GM12892 (cell line): ENCODE measurements at places on chromosomes 7 and 10.
A peak's percentile ranks its signal among the peaks of the same experiment; 100 is the strongest.

DNA sequence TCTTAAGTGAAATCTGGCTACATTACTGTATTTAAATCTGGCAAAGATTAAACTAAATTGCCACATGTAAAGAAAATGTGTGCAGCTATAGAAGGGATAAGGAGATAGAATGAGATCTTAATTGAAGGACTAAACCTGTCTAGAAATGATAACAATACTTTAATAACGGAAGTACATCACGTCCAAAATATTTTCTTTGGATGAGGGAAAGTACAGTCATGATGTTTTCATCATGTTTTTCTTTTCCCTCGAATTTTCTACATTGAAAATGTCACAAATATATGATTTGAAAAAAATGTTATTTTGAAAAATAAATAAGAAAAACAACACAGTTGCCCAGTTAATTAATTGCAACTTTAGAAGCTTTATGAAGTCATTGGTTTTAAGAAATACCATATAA is 143.9 kb downstream of the ETV1 start:
- DNase-seq: no peak

DNA sequence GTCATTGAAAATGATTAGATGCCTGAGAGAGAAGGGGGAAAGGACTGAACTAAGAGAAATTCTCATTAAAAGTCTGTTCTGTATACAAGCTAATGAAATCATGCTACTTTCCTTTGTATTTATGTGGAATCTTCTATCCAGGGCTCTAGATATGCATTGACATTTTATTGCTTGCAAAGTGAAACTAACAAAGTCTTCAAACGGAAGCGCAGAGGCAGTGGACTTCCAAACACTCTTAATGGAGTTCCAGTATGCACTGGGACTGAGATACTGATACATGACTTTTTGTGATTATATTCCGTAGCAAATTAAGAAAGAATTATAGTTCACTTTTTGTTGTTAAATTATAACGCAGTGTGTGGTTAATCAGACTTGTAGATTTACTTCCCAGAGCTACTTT is 166.8 kb upstream of the TBX20 start:
- DNase-seq: no peak

- DNase-seq: no peak
Measured at GRCh38 chr7:6316226-6316625, 43.8 kb upstream of the CYTH3 start.

- DNase-seq: no peak
Measured at GRCh38 chr7:157565981-157566630, 229.3 kb downstream of the DNAJB6 start.

GRCh38 chr10:33337326-33337957 is 3.0 kb upstream of the NRP1 start:
- no peak for DNase-seq

DNA sequence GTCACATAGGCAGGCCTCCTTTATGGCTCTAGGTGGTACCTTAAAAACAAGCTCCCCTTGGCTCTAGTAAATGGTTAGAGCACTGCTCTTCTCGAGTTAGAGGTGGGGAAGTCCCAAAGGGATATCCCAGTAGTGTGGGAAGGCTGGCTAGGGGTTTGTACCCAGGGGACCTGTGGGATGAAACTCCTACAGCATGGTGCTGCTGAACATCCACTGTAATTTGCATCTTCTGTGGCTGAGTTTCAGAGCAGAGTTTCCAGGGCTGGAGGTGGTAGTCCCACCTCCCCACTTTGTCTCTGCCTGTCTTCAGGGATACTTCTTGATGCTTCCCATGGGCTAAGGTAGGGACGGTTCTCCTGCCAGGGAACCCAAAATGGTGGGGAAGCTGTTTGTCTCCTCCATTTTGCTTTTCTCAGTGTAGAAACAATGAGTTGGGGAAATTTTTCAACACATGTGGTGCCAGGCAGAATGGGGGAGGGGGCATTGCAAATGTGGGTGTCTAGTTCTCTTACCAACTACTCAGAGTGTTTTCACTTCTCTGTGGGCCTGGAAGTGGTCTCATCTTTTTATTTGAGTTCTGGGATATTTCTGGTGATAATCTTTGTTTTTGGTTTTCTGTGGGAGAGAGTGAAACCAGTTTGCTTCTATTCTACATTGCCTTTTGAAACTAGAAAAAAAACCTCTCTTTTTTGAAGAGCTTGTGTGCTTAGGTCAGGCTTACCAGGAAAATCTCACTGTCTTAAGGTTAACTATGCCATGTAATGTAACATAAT is 36.3 kb downstream of the SCART1 start:
- no peak for DNase-seq

GRCh38 chr7:28478656-28479055 is 66.3 kb downstream of the CREB5 start:
- no peak for DNase-seq

- DNase-seq: no peak
Measured at GRCh38 chr10:130109796-130110245, 809 bp downstream of the C10orf143 start.

DNA sequence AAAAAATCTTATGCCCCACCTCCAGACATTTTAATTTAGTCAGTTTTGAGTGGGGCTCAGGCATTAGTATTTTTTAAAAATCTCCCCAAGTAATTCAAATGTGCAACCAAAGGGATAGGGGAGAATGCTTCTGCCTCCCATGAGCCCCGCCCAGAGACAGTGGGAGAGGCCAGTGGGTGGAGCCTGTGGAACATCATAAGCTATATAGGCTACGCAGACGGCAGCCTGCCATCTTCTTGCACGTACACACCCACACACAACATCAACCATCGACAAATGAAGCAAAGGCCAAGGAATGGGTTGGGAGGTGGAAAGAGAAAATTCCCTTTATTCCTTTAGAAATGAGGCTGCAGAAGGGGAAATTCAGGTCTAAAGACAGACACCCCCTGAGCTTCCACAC is 25.2 kb downstream of the CREB3L2 start:
- no peak for DNase-seq

DNA sequence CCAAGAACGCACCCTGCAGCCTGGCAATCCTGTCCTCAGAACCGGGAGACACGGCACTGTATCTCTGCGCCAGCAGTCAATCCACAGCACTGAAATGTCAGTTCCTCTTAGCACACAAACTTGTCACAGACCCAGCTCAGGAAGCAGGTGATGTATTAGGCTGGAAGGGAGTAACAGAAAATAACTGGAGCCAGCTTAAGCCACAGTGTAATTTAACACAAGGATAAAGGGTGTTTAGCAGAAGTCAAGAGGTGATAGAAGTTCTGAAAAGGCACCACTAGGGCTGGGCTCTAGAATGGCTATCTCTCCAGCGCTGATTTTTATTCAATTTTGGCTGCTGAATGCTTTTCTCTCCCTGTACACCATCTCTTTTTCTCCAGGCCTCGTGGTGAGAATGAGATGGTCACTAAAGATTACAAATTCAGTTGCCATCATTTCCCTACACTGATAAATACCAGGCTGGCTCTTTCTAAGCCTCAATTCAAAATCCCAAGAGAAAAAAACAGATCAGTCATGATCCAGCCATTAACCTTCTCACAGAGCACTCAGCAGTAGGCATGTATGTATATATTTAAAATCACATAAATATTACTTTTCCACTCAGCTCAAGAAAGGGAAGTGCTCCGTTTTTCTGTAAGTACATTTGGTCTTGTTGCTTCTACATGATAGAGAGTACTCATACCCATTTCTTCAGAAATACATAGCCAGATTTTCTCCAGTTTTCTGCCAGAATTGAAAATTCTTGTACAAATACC is 102.7 kb upstream of the PRSS1 start:
- no peak for DNase-seq

DNA sequence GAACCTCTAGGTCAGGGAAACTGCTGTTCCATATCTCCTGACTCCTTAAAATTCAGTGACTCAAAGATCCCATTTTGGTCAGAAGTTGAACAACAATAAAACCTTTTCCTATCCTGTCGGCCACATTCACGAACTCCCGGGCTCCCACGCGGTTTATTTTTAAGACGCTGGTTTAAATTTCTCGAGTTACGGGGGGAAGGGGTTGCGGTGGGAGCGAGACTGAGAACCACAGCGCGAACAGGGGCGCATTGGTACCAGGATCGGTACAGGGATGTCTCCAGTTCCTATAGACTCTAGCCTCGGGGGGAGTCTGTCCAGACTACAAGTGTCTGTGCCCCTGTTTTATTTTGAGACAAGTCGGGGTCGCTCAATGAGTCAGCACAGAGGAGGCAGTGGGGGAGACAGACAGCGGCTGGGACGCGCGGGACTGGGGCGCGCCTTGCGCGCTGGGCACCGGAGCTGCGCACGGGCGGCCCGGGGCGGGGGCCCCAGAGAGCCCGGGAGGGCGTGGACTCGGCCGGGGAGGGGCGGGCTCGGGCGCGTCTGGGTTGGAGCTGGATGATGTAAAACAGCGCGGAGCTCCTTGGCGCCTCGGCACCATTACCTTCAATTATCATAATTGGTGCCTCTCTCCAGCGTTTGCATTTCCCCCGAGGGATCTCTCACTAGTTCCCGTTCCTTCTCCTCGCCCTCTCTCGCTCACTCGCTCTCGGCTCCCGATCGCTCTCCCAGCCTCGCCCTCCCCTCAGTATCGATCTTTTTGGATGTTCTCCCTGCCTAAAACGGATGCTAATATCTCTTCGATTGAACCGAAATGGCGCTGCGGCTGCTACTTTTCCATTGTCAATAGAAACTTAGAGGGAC is 8.7 kb upstream of the BAMBI start:
- no peak for DNase-seq

- DNase-seq: no peak
Measured at GRCh38 chr10:124232686-124233545, 139.5 kb upstream of the CHST15 start.

DNA sequence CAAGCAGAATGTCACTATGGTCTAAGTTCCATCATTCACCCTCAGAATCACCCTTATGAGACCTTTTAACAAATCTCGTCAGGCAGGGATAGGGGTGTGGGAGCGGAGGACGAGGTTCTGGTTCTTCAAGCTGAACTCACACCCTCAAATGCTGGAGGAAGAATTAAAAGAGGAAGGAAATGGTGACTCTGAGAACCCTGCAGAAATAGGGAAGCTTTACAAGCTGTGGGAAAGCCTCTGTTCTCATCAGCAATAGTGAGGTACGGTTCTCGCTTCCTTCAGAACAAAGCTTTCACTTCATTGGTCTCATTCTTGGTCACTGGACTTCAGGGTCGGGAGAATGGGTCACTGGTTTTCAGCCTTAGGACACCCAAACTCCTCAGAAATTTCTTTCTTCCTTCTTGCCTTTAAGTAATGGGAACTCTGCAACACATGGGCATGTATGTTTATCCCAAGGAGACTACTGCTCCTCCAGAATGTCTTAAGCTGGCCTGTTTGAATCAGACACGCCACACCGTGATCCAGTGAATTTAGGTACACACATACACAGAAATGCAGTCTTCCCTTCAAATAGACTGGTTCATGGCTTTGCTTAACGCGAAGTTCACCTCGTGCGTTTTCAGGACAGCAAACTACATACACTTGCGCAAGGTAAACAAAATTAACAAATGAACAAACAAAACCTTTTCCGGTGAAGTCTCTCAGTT is 226.0 kb downstream of the SFMBT2 start:
- DNase-seq: no peak

DNA sequence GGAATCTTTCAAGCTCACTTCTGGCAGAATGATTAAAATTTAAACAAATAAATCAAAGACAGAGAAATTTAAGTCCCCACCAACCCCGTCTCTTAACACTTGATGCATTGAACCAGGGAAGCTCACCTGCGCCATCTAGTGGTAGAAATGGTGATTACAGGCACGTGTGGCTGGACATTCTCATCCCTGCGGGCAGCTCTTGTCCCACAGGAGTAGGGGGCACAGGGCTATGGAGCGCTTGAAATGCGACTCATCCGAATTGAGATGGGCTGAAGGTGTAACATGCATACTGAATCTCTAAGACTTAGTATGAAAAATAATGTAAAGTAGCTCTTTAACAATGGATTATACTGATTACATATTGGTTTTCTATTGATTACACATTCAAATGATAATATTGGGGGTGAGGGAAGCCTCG is 24.8 kb upstream of the SLIT1 start:
- no peak for DNase-seq

DNA sequence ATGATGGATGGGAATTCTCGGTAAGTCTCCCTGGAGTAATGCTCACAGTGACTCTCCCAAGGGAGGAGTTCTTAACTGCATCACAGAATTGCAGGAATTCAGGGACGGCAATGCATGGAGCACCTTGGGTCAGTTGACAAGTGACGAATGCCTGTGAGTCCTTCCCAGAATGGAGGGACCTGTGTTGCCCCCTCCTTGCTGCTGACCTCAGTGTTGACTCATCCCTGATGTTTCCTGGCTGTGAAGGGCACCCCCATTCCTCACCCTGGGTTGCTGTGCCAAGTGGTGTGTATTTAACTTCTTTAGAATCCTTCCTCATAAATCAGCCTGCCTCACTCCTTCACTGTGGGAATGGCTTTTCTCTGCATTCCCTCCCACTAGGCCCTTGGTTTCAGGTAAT is 98.9 kb downstream of the LRMDA start:
- DNase-seq: no peak

- no peak for DNase-seq
Measured at GRCh38 chr10:13049774-13050420, 48.4 kb upstream of the CCDC3 start.

DNA sequence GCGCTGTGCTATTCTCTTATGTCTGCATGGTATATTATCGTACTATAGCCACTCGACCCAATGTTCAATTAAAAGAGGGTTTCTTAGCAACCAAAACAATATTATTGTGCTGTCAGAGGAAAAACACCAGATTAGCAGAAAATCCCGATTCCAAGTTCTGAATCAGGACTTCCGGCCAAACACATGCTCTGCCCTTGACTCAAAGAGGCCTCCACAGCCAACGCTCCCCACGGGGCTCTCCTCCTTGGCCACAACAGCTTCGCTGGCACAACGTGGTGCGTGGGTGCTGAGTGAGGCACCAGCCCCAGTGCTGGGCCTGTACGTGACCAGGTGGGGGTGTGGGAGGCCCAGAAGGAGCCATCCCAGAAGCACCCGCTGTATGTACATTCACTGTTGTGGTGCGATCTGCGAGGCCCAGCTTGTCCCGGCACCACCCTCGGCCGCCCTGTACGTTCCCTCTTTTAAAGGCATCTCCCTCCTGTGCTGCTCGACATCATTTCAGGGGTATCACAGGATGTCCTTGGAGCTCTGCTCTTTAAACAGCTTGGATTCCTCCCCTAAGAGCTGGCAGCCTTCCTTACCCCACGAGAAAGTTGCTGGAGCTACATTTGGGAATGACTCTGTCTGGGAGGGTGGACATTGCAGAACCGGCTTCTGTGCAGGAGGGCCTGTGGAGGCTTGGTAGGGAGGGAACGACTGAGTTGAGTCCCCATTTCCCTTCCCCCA is 736.2 kb downstream of the PARD3 start:
- no peak for DNase-seq

GRCh38 chr10:17023386-17024298 is 106.0 kb downstream of the CUBN start:
- DNase-seq: peak; percentile 5

GRCh38 chr10:72794260-72794659 is 99.3 kb upstream of the OIT3 start:
- DNase-seq: no peak
